ENCODE measurements at places on chromosomes 7 and 10.

GRCh38 chr10:97361537-97361901 is 27.0 kb upstream of the FRAT2 start:
- no peak for DNase-seq

DNA sequence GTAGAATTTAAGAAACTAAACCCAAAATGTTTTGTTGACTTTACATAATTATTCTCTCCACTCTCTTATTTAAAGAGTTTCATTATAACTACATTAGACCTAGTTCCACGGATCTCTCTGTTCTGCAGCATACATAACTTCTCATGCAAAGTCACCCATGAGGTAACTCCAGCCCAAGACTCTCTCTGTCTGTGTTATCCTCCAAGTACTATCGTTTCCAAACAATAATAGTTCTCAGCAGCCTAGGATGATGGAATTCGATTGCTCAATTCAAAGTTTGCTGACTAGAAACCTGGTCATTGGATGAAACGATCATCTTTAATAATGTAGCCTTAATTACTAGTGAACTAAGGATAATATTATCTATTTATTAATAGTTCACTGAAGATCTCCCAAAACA is 203.1 kb upstream of the PTN start:
- DNase-seq: no peak

DNA sequence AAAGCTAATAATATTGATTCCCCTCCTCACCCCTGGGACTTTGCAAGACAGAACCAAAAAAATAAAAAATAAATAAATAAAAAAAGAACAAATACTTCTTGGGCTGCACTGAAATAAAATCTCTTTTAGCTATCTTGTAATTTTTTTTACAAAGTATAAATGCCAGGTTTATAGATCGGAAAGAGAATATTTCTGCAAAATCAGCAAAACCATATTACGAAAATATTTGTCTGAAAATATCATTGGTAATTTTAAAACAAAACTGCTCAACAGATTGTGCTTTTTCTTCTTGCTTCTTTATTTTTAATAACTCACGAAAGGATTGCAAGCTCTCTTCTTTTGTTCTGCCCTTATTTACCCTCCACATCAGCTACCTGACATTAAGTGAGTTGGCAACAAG is 213.3 kb downstream of the PLXDC2 start:
- DNase-seq: no peak

DNA sequence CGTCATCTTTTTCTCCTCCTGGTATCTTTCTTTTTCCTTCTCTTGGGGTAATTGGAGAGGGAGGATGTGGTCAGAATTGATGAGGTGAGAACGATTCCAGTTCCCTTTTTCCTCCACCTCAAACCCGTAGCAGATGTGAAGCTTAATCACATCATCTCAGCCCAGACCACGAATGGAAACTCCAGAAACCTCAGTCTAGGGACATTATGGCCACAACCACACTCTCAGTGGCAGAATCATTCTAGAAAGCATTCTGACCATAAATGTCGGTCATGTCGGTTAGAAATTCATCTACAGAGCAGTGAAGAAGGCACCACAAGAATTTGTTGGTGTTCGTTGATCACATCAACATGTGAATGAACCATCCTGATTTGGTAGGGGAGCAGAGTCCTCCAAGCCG is 78.7 kb downstream of the GATA3 start:
- DNase-seq: no peak

- DNase-seq: no peak
These were observed 85.9 kb upstream of the TRIM24 start for GRCh38 chr7:138374119-138374693.

DNA sequence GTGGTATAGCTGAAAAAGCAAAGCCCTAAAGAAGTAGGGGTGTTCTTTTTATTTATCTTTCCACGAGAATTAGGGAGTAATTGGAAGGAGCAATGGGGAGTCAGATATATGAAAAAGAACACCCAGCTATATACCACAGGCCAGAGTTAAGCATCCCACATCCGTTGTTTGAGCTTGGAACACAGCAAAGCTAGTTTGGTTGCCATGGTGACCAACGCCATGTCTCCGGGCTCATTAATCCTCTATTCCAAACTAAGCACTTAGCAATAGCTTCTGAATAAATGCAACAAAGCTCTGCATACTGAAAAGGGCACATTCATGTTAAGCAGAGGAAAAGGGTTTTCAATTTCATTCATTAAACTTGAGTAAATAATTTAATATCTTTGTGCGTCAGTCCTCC is 23.5 kb downstream of the ASB4 start:
- peak; percentile 51 for DNase-seq

DNA sequence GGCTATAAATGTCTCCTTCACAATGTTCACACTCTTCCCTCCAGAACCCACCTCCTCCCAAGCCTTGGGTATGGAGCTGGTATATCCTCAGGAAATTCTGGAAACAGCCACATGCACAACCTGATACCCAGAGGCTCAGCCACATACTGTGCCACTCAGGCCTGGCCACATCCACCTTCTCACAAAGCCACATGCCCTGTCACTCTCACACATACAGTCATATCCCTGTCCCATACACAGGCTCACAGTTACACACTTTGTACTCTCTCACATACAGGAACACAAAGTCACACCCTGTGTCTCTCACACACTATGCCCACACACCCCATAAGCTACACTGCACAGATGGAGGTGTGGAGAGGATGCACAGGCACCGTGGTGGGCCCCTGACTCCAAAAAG is 10.1 kb downstream of the KCNIP2 start:
- DNase-seq: no peak

GRCh38 chr10:28906011-28906411 is 228.7 kb downstream of the BAMBI start:
- DNase-seq: no peak

- DNase-seq: no peak
These were observed 58.4 kb upstream of the MACROH2A2 start for GRCh38 chr10:69994262-69994661.

- no peak for DNase-seq
These were observed 147.2 kb upstream of the FAM171A1 start for GRCh38 chr10:15518250-15518649.

GRCh38 chr10:28954211-28954610 is 276.9 kb downstream of the BAMBI start:
- no peak for DNase-seq

- no peak for DNase-seq
These were observed 175.4 kb downstream of the GNAI1 start for GRCh38 chr7:80309971-80310549.

- DNase-seq: no peak
These were observed 69.5 kb downstream of the PTPN12 start for GRCh38 chr7:77606562-77606961.

DNA sequence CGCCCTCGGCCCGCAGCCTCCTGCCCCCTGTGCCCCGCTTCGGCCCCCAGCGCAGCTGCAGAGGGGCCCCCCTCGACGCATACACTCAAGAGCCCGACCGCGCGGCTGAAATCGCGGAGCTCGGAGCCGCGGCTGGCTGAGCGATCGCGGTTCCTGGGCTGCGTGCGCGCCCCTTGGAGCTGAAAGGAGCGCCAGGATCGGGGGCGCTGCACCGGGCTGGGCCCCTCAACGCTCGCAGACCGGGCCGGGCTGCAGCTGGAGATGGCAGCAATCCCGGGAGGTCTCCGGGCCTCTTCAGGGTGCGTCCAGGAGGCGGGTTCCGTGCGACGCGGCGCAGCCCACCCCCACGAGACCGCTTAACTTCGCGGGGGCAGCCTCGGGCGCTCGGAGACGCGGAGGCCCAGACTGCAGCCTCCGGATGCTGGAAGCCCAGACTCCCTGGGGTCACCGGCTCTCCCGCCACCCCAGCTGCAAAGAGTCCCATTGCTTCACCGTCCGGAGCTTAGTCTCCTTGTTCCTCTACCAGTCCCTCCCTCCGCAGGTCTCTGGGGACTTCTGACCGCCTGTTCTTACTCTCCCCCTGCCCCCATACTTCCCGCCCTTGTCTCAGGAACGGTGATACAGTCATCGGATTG is 73.0 kb upstream of the LRRC4 start:
- no peak for DNase-seq

DNA sequence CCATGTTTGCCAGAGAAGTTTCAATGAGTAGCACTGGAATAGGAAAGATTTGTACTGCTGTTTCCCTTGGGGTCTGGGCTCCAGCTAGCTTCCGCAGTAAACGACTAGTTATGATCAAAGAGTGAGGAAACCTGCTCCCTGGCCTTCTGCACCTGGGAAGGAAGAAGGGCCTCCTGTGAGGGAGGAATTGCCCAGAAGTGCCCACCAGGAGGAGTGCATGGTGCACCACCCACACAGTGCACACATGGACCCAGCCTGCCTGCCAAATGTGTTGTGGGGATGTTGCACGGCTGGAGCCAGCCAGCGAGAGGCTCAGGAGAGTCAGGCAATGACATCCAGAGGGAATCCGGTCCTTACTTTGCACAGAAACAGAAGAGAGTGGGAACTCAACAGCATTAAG is 27.0 kb upstream of the FAM107B start:
- no peak for DNase-seq

- no peak for DNase-seq
These were observed 301.8 kb upstream of the NFE2L3 start for GRCh38 chr7:25850216-25850615.

GRCh38 chr10:86644794-86645445 is 9.4 kb upstream of the OPN4 start:
- no peak for DNase-seq

GRCh38 chr7:155844019-155844453 is 31.8 kb upstream of the SHH start:
- no peak for DNase-seq

DNA sequence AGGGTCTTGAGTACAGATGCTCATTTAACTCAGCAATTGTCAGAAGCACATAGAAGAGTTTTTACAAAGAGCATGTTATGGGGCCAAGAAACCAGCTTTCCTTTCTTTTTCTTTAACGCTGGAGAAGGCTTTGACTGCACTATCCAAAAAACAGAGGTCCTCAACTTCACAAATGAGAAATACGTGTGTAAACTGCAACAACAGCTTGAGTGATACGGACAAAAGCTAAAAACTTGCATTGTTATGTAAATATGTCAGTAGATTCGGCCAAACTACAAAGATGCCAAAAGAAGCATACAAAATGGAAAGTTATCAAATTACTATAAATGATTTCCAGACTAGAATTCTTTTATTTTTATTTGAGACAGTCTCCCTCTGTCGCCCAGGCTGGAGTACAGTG is 62.4 kb upstream of the C10orf90 start:
- DNase-seq: no peak

DNA sequence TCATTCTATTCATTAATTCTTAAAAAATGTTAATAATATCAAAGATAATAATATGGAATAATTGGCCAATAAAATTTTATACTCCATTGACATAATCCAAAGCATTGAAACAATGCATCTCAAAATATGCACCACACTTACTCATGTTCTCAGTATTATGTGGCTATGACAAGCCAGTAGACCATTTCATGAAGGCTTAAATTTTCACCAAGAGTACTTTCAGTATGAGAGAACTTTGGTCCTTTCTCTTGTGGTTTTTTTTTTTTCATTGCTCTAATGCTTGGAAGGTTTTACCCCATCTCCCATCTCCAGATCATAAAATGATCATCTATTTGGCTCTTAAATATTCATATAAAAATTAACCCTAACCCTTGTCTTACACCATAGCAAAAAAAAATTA is 45.5 kb upstream of the TMEM140 start:
- DNase-seq: no peak

- DNase-seq: no peak
These were observed 84.6 kb downstream of the CH25H start for GRCh38 chr10:89122433-89123051.

GRCh38 chr7:143514487-143514886 is 36.8 kb downstream of the TAS2R41 start:
- no peak for DNase-seq

DNA sequence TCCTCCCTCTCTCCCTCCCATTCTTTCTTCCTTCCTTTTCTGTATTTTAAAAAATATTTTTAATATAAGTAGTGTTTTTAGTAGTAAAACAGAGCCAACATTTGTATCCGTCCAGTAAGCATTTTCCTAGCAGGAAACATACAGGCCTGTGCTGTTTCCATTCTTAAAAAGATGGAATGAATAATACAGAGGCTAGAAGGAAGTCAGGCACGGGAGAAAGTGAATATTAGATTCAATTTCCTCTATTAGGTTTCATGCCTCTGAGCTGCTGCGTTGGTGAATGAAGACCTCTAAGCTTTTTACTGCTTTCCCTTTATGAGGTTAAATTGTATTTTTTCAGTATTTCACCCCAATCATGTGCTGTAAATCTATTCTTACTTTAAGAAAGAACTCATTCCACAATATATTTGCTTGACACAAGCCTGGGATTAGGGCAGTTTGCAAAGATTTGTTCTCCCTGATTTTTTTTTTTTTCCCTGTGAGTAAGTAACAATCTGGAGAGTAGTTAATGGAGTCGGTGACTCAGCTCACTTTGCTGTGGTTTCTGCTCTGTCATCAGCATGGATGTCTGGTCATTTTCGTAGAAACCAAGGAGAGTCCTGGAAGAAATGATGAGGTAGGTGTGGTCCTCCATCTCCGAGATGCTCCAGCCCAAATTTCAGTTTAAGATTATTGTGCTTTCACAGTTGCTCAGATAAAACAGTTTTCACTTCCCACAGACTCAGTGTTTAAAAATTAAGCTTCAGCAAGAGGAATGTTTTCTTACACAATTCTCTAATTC is 76.1 kb upstream of the PITRM1 start:
- DNase-seq: no peak

- DNase-seq: no peak
These were observed 18.7 kb upstream of the SLF2 start for GRCh38 chr10:100894033-100894432.

DNA sequence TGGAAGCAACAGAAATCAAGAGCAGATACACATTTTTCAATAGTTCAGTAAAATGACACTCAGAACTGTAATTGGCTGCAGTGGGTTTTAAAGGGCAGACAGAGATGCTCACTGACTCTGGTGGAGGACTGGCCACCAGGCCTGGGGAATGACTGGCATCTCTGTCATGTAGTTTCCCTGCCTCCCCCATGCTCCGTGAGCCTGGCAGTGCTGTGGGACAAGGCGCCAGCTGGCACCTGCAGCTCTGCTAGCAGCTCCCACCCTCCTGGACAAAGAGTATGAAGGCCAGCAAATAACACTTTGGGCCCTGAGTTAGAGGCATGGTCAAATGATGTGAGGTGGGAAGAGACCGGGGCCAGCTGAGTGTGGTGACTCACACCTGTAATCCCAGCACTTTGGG is 15.0 kb downstream of the TSPAN33 start:
- DNase-seq: no peak

- no peak for DNase-seq
These were observed 31.5 kb downstream of the MBL2 start for GRCh38 chr10:52740913-52741675.

GRCh38 chr10:47456079-47456785 is 27.7 kb downstream of the ANXA8 start:
- no peak for DNase-seq

Data from nucleus accumbens (tissue), 56 donors.